Muscle of leg (tissue), 16 donors: ENCODE measurements at places on chromosomes 2 and 18. TPM values are rescaled to one million over a fixed set of nuclear protein-coding genes. Genes with fewer than 3 reads are reported as not detected.

Gene DTYMK
- polyA plus RNA-seq: 28.2 TPM

Gene PCARE
- polyA plus RNA-seq: 0.23 TPM

Gene SERPINB8
- polyA plus RNA-seq: 1.5 TPM

Gene CDKL4
- not detected for polyA plus RNA-seq

Gene GTF2A1L
- polyA plus RNA-seq: 0.87 TPM

Gene MYOM1
- polyA plus RNA-seq: 681 TPM

Gene PDK1
- polyA plus RNA-seq: 13.5 TPM

Gene CCDC150
- polyA plus RNA-seq: 2.9 TPM

Gene RNF138
- 35.9 TPM for polyA plus RNA-seq

Gene INO80D
- 7.6 TPM for polyA plus RNA-seq

GRCh38 chr2:106159866-106160785, 34.0 kb downstream of the UXS1 start:
- H3K27ac ChIP-seq: peak overlapping the region; percentile 37
- H3K27me3 ChIP-seq: no peaks in the 10 kb centered on the region
- H3K4me1 ChIP-seq: peaks cover 6% of the 10 kb centered on the region
- DNase-seq: peak; percentile 40
- H3K36me3 ChIP-seq: peaks cover 30% of the 10 kb centered on the region
- H3K4me3 ChIP-seq: no peak overlapping the region

GRCh38 chr18:573385-573784, 6.8 kb upstream of the CETN1 start:
- peaks cover 50% of the 10 kb centered on the region for H3K4me1 ChIP-seq
- H3K27ac ChIP-seq: peak overlapping the region; percentile 83
- DNase-seq: no peak
- H3K36me3 ChIP-seq: no peaks in the 10 kb centered on the region
- no peak overlapping the region for H3K4me3 ChIP-seq

GRCh38 chr2:198053148-198053547, 248.8 kb downstream of the PLCL1 start:
- peaks cover 3% of the 10 kb centered on the region for H3K4me1 ChIP-seq
- H3K4me3 ChIP-seq: no peak overlapping the region
- no peaks in the 10 kb centered on the region for H3K27me3 ChIP-seq
- no peaks in the 10 kb centered on the region for H3K36me3 ChIP-seq

GRCh38 chr2:113157897-113158753, 15.6 kb upstream of the PSD4 start:
- H3K36me3 ChIP-seq: no peaks in the 10 kb centered on the region
- H3K27ac ChIP-seq: no peak overlapping the region
- DNase-seq: no peak
- H3K4me3 ChIP-seq: peak overlapping the region; percentile 36
- peaks cover 3% of the 10 kb centered on the region for H3K4me1 ChIP-seq
- H3K27me3 ChIP-seq: peaks cover 12% of the 10 kb centered on the region

DNA sequence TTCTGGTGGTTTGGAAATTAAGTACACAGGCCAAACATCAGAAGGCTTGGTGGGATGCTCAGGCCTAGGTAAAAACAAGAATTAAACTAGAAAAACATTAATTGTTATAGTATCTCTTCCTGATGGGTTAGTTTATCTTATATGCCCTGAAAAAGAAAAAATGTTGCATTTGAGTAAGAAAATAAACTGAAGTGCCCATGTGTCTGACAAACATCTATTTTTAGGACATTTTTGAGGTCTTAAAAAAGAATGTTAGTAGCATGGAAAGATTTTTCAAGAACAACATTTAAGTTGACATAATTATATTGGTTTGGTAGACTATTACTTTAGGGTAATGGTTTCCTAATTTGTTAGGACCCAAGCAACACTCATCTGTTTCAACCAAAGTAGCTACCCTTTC, 140.1 kb upstream of the RND3 start:
- DNase-seq: no peak
- no peaks in the 10 kb centered on the region for H3K27me3 ChIP-seq
- H3K4me1 ChIP-seq: peaks cover 13% of the 10 kb centered on the region
- H3K36me3 ChIP-seq: no peaks in the 10 kb centered on the region
- no peak overlapping the region for H3K4me3 ChIP-seq

GRCh38 chr2:108577099-108577498, 42.8 kb downstream of the LIMS1 start:
- H3K27ac ChIP-seq: peak overlapping the region; percentile 23
- H3K36me3 ChIP-seq: no peaks in the 10 kb centered on the region
- peaks cover 26% of the 10 kb centered on the region for H3K4me1 ChIP-seq
- no peak for DNase-seq
- no peaks in the 10 kb centered on the region for H3K27me3 ChIP-seq
- no peak overlapping the region for H3K4me3 ChIP-seq

- no peaks in the 10 kb centered on the region for H3K27me3 ChIP-seq
- no peak for DNase-seq
- H3K36me3 ChIP-seq: no peaks in the 10 kb centered on the region
- H3K4me1 ChIP-seq: no peaks in the 10 kb centered on the region
- H3K27ac ChIP-seq: no peak overlapping the region
Measured at GRCh38 chr2:27863146-27863545, 27.0 kb downstream of the RBKS start.

DNA sequence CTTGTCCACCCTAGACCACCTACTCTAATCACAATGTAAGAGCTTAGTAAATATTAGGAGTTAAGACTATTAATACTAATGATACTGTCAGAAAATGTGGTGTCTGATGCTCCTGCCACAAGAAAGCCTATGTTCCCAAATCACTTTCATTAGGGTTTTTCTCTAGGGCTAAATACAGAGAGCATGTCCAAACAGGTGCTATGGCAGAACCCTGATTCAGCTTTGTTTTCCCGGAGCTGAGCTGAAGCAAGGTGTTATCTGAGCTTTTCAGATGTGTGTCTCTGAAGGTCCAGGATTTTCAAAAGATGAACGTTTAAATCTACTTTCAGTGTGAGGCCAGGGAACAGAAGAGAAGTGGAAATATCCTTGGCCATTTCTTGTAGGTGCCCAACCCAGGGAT, 40.6 kb downstream of the CPO start:
- no peaks in the 10 kb centered on the region for H3K36me3 ChIP-seq
- H3K27ac ChIP-seq: no peak overlapping the region
- no peaks in the 10 kb centered on the region for H3K27me3 ChIP-seq
- peaks cover 6% of the 10 kb centered on the region for H3K4me1 ChIP-seq
- H3K4me3 ChIP-seq: no peak overlapping the region

DNA sequence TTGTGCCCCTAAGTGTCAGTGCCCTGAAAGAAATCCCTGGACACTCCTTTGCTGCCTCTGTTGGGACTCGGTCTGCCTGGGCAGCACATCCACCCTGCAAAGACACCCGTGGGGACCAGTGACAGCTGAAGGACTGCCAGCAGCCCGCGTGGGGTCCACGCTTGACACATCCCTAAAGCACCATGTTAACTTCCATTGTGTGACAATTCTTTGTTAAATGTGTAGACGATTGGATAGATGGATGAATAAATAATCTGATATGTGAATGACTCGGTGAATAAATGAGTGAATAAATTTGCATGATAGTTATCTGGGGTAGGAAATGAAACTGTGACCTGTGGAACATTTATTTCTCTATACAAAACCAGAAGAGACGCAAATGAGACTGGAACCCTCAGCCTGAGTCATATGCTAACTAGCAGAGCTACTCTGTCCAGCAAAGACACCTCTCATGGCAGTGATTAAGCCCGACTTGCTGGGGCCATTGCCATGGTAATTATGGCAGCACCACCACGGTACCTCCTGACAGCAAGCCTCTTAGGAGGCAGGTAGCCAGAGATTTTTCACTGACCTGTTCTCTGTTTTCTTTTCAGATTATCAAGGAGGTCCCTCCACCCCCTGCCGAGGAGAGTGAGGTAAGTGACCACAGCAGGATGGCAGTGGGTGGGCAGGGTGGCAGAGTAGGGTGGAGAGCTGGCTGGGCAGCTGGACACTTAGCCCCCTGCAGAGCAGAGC, 156.8 kb downstream of the ANTXR1 start:
- no peaks in the 10 kb centered on the region for H3K27me3 ChIP-seq
- peaks cover 21% of the 10 kb centered on the region for H3K36me3 ChIP-seq
- DNase-seq: no peak
- H3K4me1 ChIP-seq: peaks cover 45% of the 10 kb centered on the region
- H3K27ac ChIP-seq: peak overlapping the region; percentile 38
- H3K4me3 ChIP-seq: no peak overlapping the region
